NCI-H774 (cell line): ENCODE measurements at places on chromosomes 7 and 10.

GRCh38 chr7:13198727-13199126 lies 511.3 kb downstream of the ARL4A start:
- DNase-seq: no peak

DNA sequence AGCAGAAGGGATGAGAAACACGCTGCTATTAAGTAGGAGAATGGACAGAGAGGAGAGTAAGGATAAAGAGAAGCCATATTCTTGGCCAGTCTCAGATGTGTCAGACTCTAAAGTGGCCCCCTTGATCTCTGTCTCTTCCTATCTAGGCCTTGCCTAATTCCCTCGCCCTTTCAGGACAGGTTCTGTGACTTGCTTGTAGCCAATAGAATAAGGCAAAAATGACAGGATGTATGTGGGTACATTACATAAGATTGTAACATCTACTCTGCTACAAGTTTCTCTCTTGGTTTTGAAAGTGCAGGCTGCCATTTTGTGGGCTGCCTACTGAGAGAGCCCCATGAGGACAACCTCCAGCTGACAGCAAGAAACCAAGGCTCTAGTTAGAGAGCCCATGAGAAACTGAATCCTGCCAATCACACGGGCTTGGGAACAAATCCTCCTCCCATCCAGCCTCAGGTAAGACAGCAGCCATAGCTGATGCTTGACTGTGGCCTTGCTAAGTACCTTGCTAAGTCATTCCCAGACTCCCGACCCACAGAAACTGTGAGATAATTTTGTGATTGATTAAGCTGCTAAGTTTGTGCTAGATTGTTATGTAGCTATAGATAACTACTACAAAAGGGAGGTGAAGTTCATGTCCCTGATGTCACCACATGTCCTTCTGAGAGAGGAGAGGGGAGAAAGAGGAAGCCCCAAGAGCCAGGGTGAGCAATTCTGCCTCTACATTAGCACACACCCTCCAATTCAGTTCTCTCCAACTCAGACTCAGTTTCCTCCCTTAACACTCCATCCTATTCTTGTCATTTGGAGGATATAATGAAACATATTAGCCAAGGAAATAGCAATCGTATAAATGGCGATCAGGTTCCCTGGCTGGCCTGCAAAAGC lies 185.5 kb downstream of the SGMS1 start:
- DNase-seq: no peak

DNA sequence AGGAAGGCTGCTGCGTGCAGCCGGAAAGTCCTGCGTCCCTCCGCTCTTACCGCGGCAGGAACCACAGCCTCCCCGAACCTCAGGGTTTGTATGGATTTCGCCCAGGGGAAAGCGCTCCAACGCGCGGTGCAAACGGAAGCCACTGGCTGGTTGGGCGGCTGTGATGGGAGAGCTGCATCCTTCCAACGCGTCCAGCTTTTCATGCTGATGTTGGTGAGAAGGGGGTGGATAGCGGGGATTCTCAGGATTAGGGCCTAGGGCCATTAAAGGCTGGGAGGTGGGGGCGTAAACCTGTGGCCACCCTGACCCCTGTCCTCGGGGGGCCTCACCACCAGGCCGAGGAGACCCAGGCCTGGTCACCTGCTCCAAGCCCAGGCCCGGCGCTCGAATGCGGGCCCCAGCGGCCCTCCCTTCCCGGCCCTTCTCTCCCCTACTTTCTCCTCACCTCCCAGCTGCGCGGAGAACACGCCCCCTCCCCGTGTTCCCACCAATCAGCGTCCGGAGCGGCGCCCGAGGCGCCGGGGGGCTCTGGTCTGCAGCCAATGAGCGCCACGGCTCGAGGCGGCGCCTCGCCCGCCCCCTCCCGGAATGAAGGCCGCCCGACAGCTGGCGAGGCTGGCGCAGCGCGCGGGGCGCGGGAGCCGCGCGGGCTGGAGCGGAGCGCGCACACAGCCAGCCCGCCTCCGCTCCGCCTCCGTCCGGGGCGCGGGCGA lies 458 bp upstream of the NANOS1 start:
- DNase-seq: peak; percentile 88

DNA sequence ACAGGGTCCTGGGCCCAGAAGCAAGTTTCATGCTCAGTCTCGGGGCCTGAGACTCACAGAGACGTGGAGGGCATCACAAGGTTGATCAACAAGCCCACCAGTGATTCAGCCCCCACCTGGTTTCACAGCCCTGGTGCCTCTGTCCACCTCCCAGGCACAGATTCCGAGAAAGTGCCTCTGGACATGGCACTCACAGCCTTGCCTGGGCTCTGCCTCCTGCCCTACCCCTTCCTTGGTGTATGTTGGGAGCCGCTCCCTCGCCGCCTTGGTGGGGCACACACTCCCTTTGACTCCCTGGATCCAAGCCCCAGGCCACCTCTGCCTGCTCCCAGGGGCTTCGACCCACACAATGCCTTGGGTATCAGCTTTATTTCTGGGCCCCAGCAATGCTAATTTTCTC lies 200.8 kb upstream of the PPP2R2D start:
- no peak for DNase-seq

GRCh38 chr10:114327537-114328440 lies 76.5 kb downstream of the AFAP1L2 start:
- DNase-seq: no peak

- no peak for DNase-seq
These were observed 49.5 kb downstream of the CHN2 start for GRCh38 chr7:29243910-29244655.

- no peak for DNase-seq
These were observed 80.9 kb upstream of the APBB1IP start for GRCh38 chr10:26357203-26357602.

DNA sequence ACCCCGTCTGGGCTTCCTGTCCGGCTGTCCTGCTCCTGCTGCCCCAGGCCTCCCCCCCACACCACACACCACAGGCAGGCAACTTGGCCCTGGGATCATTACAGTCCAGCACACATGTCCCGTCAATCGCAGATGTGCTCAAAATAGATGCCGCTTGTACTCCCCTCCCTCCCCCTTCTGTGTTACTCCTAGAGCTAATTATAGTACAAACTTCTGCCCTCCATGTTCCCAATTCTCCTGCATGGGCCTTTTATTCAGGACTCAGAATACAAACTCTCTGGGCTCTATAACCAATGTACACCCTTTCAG lies at the start of gene SYNPO2L:
Gene SYNPO2L, minus strand, starts transcription at position 40 of the 309 bp plus-strand sequence. CDS start 107 bp downstream, outside the sequence.
- no peak for DNase-seq

GRCh38 chr7:142422621-142423020 lies 164.8 kb upstream of the PRSS58 start:
- no peak for DNase-seq

DNA sequence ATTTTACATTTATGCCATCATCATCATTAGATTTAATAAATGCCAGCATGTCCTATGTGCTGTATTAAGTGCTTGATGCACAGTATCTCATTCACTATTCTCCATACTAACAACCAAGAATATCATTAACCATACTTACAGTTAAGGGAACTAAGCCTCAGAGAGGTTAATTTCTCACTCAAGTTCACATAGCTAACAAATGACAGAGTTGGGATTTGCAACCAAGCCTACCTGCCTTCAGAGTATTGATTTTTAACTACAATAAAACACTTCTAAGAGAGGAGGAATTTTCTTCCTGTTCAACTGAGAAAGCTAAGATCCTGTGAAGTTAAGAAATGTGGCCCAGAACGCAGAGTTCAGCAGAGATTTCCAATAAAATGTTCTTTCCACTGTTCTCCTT lies 403.0 kb downstream of the KCNMA1 start:
- DNase-seq: no peak

GRCh38 chr7:151851145-151851751 lies 25.7 kb downstream of the PRKAG2 start:
- DNase-seq: no peak

- no peak for DNase-seq
These were observed 82.0 kb downstream of the FGFR2 start for GRCh38 chr10:121516093-121516865.

DNA sequence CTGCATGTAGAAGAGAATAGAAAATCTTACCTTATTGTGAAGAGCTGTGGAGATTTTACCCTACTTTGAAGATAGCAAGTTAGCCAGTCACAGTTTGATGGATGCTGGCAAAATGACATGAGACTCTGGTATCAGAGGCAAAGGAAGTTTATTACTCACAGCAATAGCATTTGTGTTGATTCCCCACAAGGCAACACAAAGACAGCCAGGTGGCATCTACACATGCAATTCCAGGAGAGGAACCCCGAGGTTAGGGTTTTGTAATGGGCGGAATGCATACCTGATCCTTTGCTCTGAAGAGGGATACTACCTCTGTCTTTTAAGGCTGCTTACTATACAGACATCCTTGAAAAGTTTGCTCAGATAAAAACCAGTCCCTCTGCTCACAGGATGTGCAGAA lies 59.5 kb downstream of the AHR start:
- no peak for DNase-seq

- DNase-seq: no peak
These were observed 77.9 kb upstream of the LRRN3 start for GRCh38 chr7:111012799-111013675.

- no peak for DNase-seq
These were observed 103.7 kb upstream of the AOAH start for GRCh38 chr7:36827726-36828703.

DNA sequence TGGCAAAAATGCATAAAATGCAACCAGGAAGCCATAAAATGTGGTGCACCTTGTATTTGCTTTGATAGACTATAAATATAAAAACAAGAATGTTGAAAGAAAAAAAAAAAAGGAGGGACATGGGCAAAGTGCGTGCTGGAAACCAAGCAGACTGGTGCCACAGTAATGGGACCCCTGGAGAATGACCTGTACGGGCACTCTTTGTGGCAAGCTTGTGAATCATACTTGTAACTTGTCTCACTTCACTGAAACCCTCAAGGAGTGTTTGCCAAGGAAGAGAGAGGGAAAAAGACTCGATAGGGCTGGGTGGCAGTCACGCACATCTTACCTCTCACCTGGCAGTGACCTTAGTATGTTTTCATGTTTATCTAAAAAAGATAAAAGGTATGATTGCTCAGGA lies 1183.6 kb downstream of the GATA3 start:
- DNase-seq: no peak

- DNase-seq: no peak
These were observed 136.9 kb upstream of the CDK6 start for GRCh38 chr7:92973293-92973731.

GRCh38 chr7:132336797-132337196 lies 239.5 kb downstream of the PLXNA4 start:
- no peak for DNase-seq

DNA sequence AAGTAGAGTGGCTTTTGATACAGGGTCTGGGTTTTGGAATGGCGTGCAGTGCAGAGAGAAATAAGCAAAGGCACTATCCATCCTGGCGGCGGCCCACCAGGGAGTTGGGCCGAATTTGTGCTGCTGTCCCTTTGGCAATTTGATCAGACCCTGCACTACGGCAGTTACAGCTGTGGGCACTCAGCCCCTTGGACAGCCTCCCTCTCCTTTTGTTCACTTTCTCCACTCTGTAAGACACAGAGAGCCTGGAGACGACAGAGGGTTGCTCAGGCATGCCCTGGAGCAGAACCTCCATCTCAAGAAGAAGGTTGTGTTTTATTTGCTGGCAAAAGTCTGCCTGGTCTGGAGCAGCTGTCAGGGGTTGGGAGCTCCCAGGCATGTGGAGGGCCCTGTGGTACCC lies 55.8 kb downstream of the LHPP start:
- DNase-seq: no peak

GRCh38 chr10:8898745-8899330 lies 844.4 kb downstream of the GATA3 start:
- DNase-seq: no peak

- DNase-seq: no peak
These were observed 5.4 kb upstream of the NUB1 start for GRCh38 chr7:151336027-151336708.

- no peak for DNase-seq
These were observed 1.5 kb downstream of the ACTR3B start for GRCh38 chr7:152760854-152761748.

DNA sequence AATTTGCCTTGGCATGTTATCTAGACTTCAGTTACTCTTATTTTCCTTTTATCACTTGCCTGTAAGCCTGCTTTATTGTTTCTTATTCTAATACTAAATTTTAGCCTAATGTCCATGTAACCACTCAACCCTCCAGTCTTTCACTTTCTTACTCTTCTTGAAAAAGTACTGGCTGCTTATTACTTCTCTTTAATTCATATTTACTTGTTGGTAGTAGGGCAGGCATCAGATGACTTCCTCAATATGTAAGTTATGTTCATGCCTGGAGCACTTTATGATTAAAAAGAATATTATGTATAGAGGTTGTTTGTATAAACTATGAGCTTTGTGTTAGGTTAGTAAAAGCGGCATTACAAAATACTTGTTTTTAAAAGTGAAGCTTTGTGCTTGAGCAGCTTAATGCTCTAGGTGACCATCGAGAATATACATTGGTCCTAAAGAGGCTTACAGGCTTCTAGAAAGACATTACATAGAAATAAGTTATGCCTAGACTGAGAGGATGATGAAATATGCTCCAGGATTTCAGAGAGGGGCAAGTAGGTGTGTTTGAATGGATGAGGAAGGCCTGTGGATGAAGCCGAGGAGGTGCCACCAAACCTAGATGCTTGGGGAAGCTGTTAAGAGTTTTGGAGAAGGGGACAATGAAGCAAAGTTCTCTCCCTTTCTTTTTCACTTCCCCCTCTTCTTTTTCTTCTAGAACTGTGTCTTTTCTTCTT lies 207.1 kb upstream of the HDAC9 start:
- no peak for DNase-seq

GRCh38 chr7:30154111-30154587 lies 19.4 kb downstream of the MTURN start:
- no peak for DNase-seq

DNA sequence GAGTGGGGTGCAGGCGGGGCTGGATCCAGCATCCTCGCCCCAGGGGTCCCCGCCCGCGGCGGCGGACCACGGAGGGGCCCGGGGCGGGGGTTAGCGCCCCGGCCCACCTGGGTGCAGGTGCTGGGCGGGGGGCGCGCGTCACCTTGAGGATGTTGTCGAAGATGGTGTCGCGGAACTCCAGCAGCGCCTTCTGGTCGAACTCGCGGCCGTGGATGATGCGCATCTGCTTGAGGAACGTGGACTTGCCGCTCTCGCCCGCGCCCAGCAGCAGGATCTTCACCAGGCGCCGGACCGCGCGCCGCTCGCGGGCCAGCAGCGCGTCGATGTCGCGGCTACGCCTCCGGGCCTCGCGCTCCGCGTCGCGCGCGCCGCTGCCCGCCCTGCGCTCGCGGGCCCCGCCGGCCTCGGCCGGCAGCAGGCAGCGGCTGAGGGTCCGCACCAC lies 376 bp downstream of the GNA12 start:
- DNase-seq: no peak

DNA sequence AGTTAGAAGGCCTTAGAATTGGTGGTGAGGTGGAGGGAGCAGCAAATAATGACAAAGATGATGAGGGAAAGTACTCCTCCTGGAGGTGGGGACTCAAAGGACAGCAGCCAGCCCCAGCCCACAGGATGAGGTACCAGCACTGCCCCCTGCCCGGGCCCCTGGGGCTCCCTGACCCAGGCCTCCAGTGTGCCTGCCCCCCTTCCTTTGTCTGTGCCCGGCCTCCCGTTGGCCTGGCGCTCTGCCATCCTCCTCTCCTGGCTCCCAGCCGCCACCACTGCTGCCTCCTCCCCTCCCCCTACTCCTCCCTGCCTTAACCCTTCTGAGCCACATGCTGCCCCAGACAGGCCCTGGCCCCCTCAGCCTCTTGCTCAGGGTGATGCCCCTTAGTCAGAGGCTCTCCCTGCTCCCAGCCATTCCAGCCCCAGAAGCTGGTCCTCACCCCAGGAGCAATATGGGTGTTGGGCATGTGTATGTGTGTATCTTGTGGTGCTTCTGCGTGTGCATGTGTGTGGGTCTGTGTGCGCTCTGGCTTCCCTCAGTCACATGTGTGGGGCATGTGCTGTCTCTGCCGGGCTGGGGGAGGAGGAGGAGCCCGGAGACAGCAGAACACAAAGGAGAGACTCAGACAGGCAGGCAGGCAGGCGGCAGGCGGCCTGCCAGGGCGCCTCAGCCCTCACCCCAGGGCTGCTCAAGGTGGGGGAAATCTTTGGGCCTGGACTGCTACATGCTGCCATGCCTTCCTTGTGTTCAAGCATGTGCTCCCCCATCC lies 2.6 kb downstream of the LDB1 start:
- peak; percentile 16 for DNase-seq
